ENCODE measurements at places on chromosomes 2 and 18.
A peak's percentile ranks its signal among the peaks of the same experiment; 100 is the strongest.

GRCh38 chr2:25981596-25982272 is 563 bp downstream of the KIF3C start:
- DNase-seq, result peak; percentile 23

DNA sequence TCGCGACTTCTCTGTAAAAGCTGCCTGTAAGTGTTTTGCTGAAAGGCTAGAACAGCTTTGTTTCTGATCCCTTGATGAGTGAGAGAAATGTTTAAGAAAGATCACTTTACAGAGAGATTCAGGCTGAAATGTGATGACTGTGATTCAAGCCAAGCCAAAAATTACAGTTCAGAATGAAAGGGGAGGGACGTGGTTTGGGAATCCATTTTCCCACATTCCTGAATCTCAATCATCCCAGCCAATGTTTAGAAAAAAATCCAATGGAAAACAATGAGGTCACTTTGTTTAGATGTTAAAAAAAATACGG is 416.7 kb downstream of the ARHGAP15 start:
- DNase-seq, result no peak

DNA sequence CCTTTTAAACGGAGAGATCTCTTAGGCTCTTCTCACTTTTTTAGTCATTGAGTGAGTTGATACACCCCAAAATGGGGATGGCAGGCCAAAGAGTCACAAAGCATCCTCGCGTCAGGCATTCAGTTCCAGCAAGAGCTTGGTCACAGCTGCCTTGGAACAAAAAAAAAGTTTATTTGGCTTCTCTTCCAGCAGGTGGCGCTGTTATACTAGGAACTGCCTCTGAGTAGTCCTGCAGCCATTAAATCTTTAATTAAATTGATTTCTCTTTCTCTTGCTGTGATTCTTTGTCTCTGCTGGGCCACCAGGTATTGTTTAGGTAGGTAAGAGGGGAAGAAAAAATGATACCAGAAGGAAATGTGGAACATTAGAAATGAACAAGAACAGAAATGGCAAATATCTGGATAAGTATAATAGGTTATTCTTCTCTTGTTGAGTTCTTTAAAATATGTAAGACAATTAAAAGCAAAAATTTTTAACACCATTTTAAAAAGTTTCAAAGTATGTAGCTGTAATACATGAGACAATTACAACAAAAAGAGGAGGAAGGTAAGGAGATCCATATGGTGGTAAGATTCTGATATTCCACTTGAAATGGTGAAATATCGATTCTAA is 175.1 kb downstream of the GALNT1 start:
- peak; percentile 41 for DNase-seq

GRCh38 chr2:216149741-216150140 is 40.6 kb downstream of the XRCC5 start:
- no peak for DNase-seq

DNA sequence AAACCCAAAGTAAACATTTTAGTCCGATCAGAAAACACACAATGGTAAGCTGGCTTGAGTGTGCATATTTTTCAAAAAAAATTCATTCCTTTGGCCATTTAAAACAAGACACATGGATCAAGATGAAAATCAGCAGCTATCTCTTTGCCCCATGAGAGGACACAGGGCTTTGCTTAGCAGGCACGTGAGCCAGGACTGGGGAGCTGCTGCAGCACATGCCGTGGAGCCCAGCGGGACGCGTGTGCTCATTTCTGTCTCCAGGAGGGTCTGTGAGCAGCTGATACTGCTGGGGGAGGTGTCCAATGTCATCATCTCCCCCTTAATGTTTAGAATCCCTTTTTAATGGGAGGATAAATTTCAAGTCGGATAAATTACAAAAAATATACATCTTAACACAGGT is 49.8 kb upstream of the CNGA3 start:
- no peak for DNase-seq

GRCh38 chr2:54176577-54176976 is 61.2 kb downstream of the ACYP2 start:
- DNase-seq, result no peak

DNA sequence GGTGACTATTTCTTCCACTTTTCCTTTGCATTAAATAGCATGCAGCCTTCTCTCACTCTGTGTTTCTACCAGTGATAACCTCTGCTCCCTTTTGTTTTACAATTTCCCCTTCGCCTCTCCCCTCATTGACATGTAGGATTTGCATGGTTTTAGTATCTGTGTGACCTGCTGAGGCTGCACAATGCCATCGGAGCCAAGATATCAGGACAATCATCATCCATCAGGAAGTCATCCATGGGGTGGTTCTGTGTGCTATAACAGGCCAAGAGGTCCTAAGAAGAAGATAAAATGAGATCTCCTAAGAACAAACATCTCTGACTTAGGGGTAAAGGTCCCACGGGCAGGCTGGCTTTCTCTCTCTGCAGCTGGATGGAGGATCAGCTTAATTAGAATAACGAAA is 65.6 kb downstream of the EHD3 start:
- no peak for DNase-seq

Data from effector CD4-positive, alpha-beta T cell (primary cell).